Lower leg skin (tissue), 4 donors: ENCODE measurements at places on chromosomes 11 and 22.

- DNase-seq = no peak
These were observed 15.4 kb downstream of the LRP5 start for GRCh38 chr11:68327586-68328370.

GRCh38 chr11:66847461-66848232, 4.4 kb downstream of the RCE1 start:
- DNase-seq = no peak

DNA sequence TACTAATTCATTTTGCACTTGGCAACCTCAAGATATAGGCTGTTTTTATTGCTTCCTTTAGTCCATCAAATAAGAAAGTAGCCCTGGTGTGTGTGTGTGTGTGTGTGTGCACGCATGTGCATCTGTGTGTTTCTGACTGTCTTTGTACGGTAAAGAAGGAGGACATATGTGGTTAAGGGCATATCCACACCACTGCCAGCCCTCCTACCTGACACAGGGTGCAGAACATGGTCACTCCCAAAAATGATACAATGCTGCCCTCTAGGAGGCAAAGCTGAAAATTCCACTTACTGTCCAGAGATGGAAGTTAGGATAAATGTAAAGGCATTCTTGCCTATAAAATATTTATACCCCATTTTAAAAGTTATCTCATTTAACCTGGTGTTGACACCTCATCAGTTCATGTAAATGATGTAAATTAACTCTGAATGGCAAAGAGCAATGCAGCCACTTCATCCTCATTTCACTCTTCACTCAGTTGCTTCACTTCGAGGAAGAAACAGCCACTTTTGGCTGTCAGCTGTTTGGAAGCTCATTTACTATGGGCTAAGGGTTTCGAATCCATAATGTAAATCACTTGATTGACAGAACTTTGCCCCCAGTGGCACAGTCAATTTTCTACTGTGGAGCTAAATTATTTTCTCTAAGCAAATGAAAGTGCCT, 83.1 kb upstream of the MTNR1B start:
- no peak for DNase-seq

GRCh38 chr11:87039371-87039770, 1.6 kb downstream of the TMEM135 start:
- DNase-seq = no peak

DNA sequence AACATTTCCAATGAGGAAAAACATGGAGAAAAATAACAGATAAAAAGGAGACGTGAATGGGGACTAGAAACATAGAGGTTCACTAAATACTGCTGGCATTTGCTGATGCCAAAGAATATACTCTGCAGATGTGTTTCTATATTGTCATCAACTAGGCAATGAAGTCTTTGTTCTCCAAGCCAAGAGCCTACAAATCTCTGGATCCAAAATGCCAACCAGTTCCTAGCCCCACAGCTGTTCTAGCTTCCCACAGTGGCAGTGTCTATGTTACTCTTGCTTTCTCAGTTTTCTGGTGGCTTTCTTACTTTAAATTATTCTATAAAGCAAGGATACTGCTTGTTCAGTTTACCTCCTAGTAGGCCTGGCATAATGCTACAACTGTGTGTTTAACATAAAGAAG, 977.9 kb upstream of the CCDC90B start:
- no peak for DNase-seq

GRCh38 chr22:38163844-38164550, 17.6 kb downstream of the PLA2G6 start:
- no peak for DNase-seq

GRCh38 chr11:125084057-125084416, 20.9 kb downstream of the SLC37A2 start:
- peak; percentile 80 for DNase-seq
